GM23338 (cell line): ENCODE measurements at places on chromosomes 6 and 20. TPM values are rescaled to one million over a fixed set of nuclear protein-coding genes. Genes with fewer than 3 reads are reported as not detected.

- no peak for DNase-seq
These were observed 98.2 kb downstream of the QRSL1 start for GRCh38 chr6:106727480-106728149.

DNA sequence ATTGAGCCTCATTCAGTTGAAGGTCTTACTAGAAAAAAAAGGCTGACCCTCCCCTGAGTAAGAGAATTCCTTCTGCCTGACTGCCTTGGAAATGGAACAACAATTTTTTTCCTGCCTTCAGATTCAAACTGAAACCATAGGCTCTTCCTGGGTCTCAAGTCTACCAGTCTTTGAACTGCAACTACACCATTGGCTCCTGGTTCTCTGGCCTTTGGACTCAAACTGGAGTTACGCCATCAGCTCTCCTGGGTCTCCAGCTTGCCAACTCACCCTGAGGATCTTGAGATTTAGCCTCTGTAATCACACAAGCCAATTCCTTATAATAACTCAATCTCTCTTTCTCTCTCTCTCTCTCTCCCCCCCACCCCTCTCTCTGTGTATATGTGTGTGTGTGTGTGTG is 36.0 kb upstream of the SNX9 start:
- DNase-seq: no peak

DNA sequence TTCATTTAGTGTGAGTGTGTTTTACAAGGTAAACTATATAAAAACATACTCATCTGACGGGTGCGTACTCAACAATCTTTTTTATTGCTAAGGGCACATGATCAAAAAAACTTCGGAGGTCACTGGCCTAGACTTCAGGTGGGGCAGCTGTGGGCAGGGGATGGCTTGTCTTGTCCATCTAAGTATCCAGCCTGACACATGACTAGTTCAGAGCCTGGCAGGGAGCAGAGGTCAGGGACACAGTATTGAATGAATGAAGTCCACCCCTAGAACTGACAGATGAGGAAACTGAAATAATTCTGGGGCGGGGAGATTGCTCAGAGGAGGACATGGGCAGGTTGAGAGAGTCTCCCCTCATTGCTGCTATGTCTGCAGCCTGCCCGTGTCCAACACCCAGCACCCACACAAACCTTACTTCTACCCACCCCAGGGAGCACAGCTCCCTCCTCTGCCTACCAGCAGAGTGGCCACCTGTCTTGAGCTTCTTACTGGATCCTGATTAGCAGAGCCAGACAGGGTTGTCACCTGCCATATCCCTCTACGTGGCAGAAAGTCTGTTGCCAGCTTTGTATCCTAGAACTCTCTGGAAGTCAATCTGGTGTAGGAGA is 48.9 kb downstream of the MRPL14 start:
- DNase-seq: no peak

DNA sequence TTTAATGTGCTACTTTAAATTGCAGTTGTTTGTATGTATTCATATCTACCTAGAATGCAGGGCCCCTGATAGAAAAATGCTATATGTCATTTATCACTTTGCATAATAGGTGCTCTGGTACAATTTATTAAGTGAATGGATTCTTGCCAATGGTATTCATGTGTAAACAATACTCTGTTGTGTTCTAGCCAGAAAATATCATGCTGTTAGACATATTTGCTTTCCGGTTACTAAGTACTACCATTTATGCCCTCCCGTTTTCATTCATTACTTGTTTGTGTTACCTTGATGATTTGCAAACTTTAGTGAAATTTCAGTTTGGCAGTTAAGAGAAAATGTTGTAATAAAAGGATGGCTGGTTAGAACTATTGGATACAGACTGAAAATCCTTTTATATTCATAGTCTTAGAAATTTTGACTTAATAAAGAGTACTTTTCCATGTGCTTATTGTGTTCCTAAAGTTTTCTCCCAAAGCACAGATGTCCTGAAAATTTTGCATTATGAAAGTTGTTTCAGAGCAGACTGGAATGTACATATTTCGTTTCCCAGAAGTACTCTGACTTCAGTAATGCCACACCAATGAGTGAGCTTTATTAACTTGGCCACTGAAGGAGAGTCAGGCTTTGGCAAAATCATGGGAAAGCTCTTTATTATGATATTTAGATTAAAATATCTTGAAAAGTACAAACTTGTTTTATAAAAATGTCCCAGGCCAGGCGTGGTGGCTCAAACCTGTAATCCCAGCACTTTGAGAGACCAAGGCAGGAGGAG is 31.5 kb downstream of the RPF2 start:
- DNase-seq: no peak

RRAGD gene
- total RNA-seq: 20.1 and 22.1 TPM in 2 replicates
